LoVo (cell line): ENCODE measurements at places on chromosomes 16 and 17.
A peak's percentile ranks its signal among the peaks of the same experiment; 100 is the strongest.

DNA sequence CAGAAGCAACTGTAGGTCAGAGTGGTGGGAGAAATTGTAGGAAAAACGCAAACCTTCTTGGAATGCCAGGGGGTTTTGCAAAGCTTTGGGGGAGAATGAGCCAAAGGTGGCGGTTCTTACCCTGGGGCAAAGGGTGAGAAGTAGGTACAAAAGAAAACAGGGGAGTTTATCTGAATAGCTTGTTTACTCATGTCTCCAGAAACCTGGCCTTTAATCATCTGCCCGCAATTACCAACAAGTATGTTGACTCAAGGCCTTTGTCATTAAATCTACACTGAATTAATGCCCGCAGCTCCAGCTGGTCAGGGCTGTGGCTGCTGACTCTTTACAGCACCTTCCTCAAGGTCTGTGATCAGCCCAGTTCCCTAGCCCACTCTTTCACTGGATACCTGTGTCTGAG is 320.1 kb downstream of the CBLN1 start:
- DNase-seq = peak; percentile 47

DNA sequence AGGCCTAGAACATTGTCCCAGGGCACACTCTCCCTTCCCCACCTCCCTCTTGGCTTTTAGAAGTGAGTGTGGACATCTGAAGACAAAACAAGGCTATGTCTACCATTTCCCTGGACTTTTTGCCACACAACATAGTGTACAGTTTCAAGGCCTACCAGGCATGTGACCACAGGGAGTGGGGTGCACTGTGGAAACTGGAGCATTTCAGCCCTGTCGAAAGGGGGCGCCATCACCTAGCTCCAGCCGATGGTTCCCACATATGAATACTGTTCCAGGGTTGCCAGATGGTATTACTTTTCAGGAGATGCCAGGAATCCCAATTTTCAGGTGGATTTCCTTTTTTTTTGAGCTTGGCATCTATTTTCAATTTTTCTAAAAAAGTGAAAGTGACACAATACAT is 140.7 kb downstream of the KATNIP start:
- DNase-seq = no peak

- DNase-seq = no peak
These were observed 8.5 kb downstream of the G6PC1 start for GRCh38 chr17:42908872-42909700.

DNA sequence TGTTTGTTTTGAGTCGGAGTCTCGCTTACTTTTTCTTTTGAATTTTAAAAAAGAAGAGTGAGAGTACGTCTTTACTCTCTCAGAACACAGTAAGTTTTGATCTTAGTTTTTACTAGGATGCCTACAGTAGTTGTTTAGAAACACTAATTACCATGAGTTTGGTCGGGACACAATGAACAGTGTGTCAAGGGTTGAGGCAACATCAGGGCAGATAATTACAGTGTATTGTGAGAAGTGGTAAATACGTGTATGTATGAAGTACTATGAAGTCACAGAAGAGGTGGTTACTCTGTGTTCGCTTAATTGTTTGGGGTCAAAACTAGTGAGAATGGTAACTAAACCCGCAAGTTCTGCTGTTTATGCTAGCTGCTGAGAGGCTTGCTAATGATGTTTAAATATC is 18.2 kb downstream of the PAFAH1B1 start:
- no peak for DNase-seq

DNA sequence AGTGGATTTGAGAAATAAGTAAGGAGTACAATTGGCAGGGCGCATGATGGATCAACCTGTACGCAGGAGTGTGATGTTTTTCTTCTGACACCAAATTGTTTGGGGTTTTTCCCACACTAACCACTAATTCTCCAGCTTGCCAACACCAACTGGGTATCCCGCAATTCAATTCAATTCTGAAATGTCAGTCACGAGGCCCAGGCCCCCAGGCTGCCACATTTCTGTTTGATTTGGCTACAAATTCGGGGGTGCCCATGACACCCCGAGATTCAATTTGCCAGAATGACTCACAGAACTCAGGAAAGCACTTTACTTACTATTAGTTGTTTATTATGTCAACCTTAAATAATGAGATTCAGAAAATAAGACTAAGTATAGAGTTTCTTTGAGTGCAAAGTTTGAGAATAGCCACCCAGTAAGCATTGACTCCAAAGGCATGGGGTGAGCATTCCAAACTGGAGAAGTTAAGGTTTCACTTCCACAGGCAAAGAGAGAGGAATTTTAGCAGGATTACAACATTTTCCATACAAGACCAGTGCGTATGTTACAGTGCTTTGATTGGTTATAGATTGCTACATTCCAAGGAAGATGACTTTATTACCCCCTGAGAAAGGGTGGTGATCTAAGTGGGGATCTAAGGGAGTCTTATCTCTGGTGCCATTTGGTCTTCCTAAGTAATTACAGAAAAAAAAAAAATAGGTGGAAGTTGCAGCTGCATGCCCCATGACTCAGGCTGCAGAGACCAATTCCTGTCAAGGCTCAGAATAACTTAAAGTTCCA is 11.5 kb downstream of the SLC46A1 start:
- no peak for DNase-seq

- no peak for DNase-seq
These were observed 37.7 kb downstream of the XYLT1 start for GRCh38 chr16:17432901-17433576.

DNA sequence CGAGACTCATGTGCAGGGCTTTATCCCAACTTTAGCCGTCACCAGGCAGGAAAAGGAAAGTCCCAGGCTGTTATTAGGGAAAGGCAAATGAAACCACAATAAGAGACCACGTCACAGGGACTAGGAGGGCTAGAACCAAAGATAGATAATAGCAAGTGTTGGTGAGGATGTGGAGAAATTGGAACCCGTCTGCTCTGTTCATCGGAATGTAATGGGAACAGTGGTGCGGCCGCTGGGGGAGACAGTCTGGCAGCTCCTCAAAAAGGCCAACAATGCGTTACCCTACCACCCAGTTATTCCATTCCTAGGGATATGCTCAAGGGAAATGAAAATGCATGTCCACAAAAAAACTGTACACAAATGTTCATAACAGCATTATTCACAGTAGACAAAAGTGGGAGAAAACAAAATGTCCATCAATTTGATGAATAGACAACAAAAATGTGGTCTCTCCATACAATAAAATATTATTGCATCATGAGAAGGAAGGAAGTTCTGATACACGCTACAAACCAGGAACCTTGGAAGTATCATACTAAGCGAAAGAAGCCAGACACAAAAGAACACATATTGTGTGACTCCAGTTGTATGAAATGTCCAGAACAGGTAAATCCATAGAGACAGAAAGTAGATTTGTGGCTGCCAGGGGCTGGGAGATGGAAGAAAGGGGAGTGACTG is 19.5 kb upstream of the USP10 start:
- DNase-seq = no peak

DNA sequence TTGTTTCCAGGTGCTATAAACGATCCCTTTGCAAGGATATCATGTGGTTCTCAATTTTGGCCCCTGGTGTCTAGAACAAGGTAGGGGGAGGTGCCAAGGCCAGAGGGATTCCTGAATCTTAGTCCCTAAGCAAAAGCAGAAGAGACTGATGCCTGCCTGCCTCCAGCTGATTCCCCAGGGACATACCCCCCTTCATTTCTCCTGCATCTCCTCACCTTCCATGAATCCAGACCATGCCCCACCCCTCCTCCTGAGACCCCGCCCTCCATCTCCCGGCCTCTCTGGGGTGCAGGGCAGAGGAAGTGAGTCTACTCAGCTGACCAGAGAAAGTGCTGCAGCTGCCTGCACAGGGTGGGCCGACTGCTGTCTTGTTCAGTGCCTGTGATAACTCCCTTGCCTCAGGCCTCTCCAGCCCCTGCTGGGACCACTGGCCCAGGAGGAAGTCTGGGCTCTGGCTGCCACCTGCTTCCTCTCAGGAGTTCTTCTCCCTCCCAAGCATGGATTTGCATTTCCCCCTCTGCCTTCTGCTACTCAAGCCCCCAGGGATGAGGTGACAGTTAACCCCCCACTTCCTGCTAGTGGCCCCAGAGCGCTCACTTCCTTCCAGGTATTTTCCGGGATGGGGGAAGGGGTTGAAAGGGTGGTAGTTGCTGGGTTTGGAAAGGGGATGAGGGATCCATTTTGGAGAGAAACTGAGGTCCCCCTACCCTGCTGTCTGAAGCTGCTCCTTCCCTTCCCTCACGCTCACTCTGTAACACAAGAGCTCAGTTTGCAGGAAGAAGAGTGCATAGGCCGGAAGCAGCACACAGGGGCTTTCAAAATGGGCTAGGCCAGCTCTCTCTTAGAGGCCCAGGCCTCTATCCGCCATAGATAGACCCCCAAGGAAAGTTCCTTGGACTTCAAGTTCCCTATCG is 10.5 kb upstream of the TSPOAP1 start:
- DNase-seq = no peak

- no peak for DNase-seq
These were observed 8.1 kb upstream of the ATP6V0C start for GRCh38 chr16:2505695-2506094.
